ENCODE measurements at places on chromosomes 2 and 18. TPM values are rescaled to one million over a fixed set of nuclear protein-coding genes. Genes with fewer than 3 reads are reported as not detected.

DNA sequence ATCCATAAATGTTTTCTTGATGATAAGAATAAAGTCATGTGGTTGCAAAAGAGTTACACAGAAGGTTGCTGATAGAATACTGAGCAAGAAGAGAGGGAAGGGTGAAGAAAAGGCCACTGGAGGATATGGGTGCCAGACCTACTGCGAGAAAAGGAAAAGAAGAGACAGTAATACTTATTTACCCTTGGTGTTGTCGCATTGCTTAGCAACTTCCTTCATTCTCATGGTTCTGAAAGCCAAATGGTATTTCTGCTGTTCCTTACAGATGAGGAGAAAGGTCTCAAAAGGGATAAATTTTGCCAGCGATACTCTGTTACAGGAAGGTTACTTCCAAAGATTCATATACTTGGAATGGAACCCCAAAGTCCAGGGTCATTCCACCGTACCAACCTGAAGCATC, 62.5 kb downstream of the LHCGR start:
- DNase-seq = no peak

Gene SNTG2
- total RNA-seq = 0.69 TPM

Gene POTEC
- not detected for total RNA-seq

Gene AMER3
- total RNA-seq = not detected

Data from adrenal gland (tissue), 19 donors.